Muscle of back (tissue), 13 donors: ENCODE measurements at places on chromosomes 6 and 20.

DNA sequence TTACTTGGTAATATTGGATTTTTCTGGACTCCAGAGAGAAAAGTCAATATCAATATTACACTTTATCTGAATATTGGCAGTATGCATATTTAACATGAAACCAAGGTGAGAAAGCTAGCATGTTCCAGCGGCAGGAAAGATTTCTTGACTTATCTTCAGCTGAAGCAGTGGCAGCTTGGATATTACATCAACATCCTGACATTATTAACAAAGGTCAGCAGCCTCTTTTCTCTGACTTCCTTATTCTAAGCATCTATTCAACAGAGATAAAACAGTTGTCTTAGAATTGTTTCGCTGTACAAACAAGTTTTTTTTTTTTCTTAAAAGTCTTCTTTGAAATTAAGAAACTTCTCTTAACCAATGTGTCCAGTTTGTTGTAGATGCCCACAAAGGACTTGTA lies 11.8 kb downstream of the DCBLD1 start:
- DNase-seq: no peak

GRCh38 chr20:44354979-44355497 lies 461 bp upstream of the HNF4A start:
- no peak for DNase-seq

DNA sequence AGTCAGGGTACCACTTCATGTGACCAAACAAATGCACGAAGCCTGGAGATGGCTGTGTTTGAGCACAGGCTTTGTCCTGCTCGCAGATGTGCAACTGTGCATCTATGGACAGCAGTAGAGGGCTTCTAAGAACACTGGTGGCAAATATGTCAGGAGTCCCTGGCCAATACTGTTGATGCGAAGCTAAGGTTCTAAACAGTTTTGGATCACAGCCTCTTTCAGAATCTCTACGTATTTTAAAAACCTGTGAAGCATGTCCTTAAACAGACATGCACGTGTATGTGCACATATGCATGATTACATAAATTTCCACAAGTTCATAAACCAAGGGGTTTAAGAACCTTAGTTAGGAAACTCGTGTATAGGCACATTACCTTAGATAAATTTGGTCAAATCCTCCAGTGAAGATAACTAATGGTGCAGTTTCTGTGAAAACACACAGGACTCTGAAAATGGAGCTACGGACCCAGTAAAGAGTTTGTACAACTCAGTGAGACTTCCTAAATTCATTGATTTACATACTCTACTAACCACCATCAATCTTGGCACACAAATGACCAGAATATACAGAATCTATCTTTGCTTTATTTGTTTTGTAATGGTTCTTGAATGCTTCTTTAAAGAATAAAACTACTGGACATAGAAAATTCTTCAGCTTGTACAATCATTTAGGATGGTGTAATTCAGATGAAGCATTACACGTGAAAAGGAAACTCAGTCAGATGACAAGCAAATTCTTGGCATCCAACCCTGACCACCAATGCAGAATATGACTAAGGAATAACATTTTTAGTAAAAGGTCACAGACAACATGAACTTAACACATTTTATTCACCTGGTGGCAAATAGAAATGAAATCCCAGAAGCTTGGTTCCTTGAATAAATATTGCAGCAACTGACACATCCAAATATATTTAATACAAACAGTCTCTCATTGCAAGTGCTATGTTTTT lies 27.4 kb downstream of the KCNQ5 start:
- DNase-seq: peak; percentile 67

- DNase-seq: no peak
Observed at GRCh38 chr6:11618533-11618932, 81.0 kb downstream of the TMEM170B start.

GRCh38 chr20:58670659-58671058 lies 19.6 kb downstream of the STX16 start:
- DNase-seq: no peak

- peak; percentile 3 for DNase-seq
Observed at GRCh38 chr6:4212588-4212987, 77.2 kb upstream of the ECI2 start.

GRCh38 chr6:80440496-80441115 lies 334.1 kb downstream of the BCKDHB start:
- DNase-seq: no peak

- no peak for DNase-seq
Observed at GRCh38 chr6:54784011-54784410, 62.6 kb upstream of the FAM83B start.

- DNase-seq: peak; percentile 75
Observed at GRCh38 chr20:13671916-13672378, 33.2 kb upstream of the TASP1 start.

DNA sequence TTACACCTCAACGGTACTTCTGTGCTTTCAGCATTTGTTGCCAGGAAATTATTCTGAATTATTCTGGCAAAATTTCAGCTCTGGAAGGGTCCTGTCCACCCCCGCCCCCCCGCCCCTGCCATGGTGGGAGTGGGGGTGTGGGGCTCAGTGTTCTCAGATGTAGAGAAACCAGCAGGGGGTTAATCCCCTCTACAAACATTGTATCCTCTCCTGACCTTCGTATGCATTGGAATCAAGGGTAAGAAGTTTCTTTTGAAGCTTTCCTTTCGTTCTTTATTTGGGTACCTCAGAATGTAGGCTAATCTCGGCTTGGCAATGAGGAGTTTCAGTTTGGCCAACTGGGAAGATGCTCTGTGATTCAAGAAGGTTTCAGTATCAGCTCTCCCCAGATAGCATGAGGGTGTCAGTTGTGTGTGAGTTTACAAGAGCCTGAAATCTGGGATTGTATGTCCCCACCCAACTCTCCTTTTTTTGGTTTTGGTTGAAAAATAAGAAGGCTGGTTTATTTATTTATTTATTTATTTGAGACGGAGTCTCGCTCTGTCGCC lies 25.5 kb upstream of the OLIG3 start:
- DNase-seq: no peak

DNA sequence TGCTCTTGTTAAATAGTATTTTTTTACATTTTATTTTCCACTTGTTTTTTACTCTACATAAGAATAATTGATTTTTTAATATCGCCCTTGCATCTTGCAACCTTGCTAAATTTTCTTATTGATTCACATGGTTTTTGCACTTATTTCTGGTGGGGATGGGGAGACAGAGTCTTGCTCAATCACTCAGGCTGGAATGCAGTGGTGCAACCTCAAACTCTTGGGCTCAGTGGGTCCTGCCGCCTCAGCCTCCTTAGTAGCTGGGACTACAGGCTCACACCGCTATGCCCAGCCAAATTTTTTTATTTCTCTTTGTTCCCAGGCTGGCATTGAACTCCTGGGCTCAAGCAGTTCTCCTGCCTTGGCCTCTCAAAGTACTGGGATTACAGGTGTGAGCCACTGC lies 30.3 kb downstream of the LIN28B start:
- DNase-seq: no peak

DNA sequence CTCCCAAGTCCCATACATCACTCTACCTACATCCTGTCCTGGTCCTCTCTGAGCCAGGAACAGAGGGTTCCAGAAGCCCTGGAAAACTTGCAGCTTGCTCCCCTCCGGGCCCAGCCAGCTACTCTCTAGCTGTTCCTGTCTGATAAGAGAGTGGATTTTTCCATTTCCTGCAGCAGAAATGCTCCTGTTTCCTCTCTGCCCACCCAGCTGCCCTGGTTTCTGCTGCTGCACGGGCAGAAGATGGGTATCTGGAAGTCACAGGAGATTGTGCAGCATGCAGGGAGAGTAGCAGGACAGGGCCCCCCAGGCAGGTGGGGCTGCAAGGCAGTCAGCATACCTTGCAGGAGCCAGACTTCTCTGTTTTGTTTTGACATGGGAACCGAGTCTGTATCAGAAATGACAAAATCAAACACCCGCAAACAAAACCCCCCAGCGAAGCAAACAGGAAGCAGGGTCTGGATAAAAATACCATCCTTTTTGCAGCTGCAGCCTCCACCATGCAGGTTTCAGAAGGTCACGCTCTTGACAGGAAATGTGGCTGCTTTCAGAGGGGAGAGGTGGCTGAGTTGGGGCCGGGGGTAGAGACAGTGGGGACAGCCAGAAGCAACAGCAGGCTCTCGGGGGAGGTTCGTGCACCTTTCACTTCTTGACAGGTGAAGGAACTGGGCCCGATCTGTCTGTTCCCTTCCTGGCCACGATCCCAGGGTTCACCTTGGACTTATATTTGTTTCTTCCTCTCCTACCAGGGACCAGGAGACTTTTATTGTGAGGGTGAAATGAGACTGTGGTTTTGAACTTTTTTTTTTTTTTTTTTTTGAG lies 50.8 kb upstream of the FAM83D start:
- DNase-seq: no peak

DNA sequence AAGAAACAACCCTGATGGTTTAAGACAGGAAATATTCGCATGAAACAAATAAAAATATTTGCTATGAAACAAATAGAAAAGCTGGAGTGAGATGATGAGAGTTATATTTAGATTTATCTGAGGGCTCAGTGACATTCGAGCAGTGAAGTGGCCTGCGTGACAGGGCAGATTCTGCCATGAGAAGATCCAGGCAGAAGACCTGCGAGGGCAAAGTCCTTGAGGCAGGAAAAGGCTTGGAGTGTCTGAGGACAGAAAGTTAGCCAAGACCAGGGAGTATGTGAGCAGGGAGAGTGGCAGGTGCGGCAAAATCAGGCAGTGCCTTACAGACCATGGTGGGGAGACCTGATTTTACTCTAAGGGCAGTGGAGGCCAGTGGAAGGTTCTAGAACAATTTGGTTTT lies 66.9 kb upstream of the RIN2 start:
- DNase-seq: no peak

GRCh38 chr6:67986694-67987232 lies 648.3 kb upstream of the ADGRB3 start:
- DNase-seq: no peak

DNA sequence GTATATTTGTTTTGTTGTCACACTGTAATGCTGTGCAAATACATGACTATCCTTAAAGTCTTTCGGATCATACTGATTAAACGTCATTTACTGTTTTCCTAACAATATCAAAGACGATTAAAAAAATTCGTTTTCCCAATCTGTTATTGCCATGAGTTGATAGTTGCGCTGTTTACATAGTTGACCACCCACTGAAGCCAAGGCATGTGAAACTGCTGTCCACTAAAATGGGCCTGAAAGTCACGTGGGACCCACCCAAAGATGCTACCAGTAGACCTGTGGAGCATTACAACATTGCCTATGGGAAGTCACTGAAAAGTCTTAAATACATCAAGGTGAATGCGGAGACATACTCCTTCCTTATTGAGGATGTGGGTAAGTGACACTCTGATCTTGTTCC lies 28.1 kb downstream of the FNDC1 start:
- no peak for DNase-seq

GRCh38 chr20:55778796-55779195 lies 226.5 kb downstream of the CBLN4 start:
- peak; percentile 63 for DNase-seq

GRCh38 chr6:110285306-110286060 lies 72.7 kb downstream of the METTL24 start:
- DNase-seq: no peak
